Thyroid gland (tissue), 4 donors: ENCODE measurements at places on chromosomes 2 and 18.

- no peak for DNase-seq
Measured at GRCh38 chr2:231207734-231208133, 9.3 kb downstream of the ARMC9 start.

DNA sequence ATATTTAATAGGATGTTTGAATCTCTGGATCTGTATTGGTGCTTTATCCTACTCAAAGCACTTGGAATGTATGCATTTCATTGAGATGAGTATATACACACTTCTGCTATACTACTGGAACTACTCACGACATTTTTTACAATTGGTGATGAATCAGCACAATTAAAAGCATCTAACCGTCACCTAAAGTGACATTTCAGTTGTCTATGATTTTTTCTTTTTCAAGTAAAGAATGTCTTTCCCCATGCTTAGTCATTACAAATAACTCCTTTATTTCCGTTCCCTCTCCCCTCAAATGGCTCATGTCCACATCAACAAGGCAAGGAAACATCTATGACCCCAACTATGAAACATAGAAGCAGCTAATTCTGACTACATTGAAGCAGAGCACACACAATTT, 77.3 kb downstream of the CLIP4 start:
- no peak for DNase-seq

DNA sequence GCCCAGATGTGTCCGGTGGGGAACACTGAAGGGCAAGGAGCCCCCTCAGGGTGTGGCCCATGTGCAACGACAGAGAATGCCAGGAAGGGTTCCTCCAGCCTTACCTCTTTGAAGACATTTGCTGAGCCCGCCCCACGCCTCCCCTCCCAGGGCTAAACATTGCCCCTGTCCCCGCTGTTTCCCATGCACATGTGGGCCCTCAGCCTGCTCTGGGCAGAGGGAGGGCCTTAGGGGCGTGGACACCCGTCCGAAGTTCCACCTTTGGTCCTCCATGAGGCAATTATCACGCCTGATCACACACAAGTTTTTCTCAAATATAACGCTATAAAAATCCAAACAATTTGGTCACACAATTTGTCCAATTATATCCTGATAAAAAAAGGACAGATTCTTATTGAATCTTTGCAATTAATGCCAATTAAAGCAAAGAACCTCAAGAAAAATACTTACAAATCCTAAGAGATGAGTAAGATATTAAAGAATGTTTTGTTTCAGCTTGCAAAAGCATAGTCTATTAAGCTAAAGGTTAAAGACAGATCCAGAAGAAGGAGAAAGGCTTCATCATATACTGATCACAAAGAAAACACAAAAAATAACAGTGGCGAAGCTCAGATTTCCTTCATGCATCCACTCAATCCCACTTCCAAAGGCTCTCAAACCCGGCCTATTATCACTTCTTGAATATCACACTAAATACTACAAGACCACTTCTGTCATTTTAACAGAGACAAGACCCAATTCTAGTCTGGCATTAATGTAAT, 55.2 kb upstream of the LDLRAD4 start:
- DNase-seq, result no peak

DNA sequence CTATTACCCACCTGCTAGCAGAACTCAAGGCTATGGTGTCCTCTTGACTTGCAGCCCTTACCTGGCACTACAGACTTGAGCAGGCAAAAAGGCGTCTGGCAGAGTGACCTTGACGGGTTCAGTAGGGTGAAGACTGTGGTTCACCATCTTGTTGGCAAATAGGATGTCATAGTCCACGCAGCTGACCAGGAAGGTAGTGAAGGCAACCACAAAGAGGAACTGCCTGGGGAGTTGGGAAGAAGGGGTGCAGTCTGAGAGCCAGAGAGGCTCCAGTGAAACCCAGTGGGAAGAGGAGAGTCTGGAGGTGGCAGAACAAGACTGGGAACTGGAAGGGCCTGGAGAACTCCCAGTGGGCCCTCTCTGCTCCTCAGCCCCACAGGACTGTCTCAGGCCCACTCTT, 4.1 kb downstream of the ATG9A start:
- no peak for DNase-seq

DNA sequence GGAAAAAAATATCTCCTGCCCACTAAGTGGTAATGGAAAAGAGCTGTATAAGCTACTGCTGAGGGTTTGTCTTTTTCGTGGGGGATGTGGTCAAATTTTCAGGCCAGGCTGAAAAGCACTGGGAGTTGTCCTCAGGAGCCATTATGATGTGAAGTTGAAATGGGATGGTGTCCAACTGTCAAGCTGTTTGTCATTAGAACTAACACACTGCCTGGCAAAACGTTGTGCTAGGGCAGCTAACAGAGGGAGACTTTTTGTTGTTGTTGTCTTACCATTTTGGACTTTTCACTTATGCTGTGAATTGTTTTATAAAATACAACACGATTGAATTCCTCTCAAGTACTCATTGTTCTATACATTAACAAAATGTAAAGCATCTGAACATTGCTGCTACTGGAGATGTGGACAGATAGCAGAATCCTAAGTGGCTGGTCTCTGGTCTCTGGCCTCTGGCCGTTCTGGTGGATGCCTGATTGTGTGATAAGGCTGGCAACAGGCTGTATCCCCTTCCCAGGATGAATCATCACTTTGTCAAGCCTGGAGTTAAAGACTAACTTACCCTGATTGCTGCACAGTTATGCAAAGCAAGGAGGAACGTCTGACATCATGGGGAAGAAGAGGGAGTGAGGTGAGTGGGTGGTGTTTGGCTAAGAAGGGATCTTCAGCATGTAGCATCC, 2.3 kb downstream of the MYO1B start:
- DNase-seq, result no peak
